ENCODE measurements at places on chromosomes 7 and 10. TPM values are rescaled to one million over a fixed set of nuclear protein-coding genes. Genes with fewer than 3 reads are reported as not detected.

DNA sequence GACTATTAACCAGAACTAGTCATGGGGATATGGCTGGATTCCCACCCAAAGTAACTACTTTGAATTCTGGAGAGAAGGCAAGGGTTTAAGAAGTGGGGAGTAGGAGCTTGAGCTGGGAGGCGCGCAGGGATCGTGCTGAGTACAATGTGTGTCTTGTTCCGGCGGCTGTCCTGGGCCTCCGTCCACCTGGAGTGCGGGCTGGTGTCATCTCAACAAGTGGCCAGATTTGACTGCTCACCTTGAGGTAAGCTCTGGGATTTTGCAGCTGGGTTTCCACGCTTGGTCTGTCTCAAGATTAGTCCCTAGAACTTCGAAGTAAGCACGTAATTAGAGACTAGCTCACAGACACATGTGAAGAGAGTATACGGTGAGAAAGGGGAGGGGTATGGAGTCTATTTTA is 49.4 kb downstream of the GLRX3 start:
- DNase-seq, result no peak

- no peak for DNase-seq
Observed at GRCh38 chr7:10724449-10724848, 249.2 kb upstream of the PHF14 start.

- no peak for DNase-seq
Observed at GRCh38 chr10:113052076-113052830, 102.2 kb downstream of the TCF7L2 start.

DNA sequence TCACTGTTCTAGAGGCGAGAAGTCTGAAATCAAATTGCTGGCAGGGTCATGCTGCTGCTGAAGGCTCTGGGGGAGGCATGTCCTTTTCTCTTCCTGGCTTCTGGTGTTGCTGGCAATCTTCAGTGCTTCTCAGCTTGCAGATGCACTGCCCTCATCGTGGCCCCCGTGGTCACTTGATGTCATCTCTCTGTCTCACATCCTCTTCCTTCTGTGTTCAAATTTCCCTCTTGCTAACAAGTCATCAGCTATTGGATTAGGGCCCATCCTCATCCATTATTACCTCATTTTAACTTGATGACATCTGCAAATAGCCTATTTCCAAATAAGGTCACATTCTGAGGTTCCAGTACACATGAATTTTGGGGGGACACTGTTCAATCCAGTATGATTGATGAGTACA is 36.6 kb upstream of the SRGN start:
- no peak for DNase-seq

- no peak for DNase-seq
Observed at GRCh38 chr10:92550924-92551323, 23.0 kb downstream of the IDE start.

- DNase-seq, result no peak
Observed at GRCh38 chr10:97081621-97082235, 104.0 kb downstream of the SLIT1 start.

DNA sequence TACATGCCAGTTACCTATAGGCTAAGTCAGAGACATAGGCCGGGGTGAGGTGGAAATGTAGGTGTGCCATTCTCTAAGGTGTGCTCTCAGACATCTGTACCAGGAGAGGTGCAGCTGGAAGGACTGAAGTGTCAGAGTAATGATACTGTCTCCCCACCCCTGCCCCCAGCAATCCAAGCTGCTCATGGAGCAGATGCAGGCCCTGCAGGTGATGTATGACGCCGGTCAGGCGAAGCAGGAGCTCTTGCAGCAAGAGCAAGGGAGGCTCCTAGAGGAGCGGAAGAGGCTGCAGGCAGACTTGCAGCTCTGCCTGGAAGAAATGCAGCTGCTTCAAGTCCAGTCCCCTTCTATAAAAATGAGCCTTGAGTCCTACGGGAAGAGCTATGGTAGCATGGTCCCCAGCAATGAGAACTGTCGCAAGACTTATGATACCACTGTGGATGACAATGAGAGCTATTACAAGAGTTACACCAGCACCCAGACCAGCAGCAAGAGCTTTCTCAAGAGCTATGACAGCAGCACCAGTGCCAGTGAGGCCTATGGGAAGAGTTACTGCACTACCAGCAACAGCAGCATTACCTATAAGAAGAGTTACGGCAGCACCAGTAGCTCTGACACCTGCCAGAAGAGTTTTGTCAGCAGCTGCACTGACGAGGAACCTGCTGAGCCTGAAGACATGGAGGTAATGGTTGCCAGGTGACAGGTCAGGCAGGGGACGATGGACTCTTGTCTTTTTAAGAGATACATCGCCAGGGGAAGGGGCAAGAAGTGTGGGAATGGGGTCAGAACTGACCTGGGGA is 18.4 kb upstream of the FLNC start:
- DNase-seq, result no peak

- no peak for DNase-seq
Observed at GRCh38 chr7:111763221-111763801, 201.0 kb upstream of the IMMP2L start.

GRCh38 chr7:155883491-155884224 is 71.4 kb upstream of the SHH start:
- no peak for DNase-seq

- no peak for DNase-seq
Observed at GRCh38 chr7:18356191-18356645, 139.3 kb upstream of the HDAC9 start.

GRCh38 chr7:123417580-123417979 is 116.8 kb downstream of the IQUB start:
- DNase-seq, result no peak

HOXA6 gene
- 20.5 TPM for total RNA-seq

DNA sequence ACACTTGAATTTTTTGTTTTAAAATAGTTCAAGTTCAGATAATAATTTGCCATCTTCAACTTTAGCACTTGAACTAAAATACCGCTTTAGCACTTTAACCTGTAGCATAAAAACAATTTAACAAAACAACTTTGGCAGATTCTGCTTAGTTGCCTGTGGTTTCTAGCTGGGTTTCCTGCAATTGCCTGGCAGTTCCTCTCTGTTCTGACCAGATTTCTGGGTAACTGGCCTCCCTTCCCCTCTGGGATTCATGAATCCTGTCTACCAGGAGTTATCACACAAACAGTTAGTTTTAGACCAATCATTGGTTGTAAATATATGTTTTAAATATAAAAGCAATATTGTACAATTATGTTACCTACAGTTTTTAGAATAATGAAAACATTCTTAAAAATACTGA is 89.8 kb upstream of the HDAC9 start:
- no peak for DNase-seq

- no peak for DNase-seq
Observed at GRCh38 chr10:35420044-35420443, 83.7 kb downstream of the CCNY start.

FOXI2 gene
- 0.17 TPM for total RNA-seq

TMEM254 gene
- 27.3 TPM for total RNA-seq

DNA sequence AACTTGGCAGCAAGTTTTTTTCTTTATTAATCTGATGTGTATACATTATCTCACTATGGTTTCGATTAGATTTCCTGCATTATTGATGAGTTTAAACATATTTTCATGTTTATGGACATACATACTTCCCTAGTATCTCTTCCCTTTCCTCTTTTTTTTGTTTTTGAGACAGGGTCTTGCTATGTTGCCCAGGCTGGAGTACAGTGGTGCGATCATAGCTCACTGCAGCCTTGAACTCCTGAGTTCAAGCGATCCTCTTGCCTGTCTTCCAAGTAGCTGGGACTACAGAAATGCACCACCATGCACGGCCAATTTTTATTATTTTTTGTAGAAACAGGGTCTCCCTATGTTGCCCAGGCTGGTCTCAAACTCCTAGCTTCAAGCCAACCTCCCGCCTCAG is 18.9 kb downstream of the BAZ1B start:
- no peak for DNase-seq

GRCh38 chr7:52088008-52088901 is 771.6 kb upstream of the COBL start:
- DNase-seq, result peak; percentile 54

DNA sequence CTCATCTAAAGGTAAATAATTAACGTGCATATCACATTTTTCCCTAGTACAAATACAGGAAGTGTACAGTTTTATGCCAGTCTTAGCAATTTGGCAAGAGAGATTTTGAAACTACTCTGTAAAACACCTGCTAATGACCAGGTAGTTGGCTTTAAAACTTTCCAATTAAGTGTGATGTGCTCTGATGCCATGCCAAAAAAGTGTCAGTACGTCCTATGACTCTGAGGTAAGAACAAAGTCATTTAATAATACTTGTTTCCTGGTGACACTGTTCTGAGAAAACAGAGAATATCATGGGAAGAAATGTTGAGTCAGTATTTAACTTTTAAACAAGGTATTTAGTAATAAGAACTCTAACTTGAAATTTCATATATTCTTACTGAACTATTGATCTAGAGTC is 9.6 kb downstream of the PDZD8 start:
- no peak for DNase-seq

SFTPA1 gene
- total RNA-seq, result not detected

DNA sequence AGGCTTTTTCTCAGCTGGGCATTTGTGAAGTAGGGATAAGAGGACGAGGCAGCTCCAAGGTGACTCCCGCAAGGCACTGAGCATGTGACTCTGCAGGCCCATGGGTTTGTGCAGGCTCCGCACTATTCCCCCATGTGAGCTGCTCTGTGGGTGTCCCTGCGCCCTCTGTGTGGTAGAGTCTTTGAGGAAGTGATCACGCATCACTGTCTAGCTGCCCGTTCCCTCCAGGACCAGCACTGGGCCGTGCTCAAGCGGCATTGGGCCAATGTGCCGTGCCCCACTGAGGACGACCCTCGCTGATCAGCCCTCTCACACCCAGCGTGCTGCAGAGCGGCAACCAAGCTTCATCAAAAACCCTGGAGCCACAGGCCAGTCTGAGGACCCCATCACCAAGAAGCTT is 7.5 kb downstream of the PRKAG2 start:
- DNase-seq, result no peak

- DNase-seq, result no peak
Observed at GRCh38 chr7:45624392-45624760, 50.2 kb downstream of the ADCY1 start.

GRCh38 chr7:1850976-1851571 is 181.0 kb downstream of the ELFN1 start:
- DNase-seq, result no peak

- no peak for DNase-seq
Observed at GRCh38 chr10:96794836-96795733, 37.0 kb upstream of the LCOR start.

DNA sequence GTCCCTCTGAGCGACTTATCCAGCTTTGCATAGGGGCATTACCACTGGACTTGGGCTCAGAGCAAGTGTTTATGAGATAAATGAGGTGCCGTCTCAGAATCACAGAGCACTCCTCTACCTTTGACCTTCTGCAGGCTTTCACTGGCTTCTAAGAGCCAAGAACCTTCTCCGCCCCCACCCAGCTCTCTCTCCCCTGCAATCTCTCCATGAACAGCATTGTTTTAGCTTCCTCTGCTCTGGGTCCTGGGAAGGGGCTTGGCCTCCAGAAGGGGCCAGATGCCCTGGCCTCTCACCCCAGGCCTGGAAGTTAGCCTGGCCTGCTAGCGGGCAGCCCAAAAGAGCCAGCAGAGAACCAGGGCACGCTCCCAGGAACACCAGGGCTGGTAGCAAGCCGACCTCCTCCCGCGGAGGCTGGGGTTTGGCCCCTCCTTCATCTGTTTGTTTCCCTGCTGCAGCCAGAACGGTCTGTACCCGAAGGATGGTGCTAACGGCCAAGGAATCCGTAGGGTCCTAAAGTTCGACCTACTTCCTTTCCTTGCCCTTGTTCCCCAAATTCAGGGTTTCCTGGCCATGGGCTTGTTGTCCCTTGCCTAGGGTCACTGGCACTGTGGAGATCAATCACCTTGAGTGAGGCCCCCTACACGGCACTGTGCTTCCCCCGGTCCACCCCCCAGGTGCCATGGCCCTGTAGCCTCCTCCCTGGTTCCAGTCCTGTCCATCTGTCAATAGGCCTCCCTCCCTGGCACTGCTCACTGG is 18.7 kb upstream of the DDIT4 start:
- no peak for DNase-seq

DNA sequence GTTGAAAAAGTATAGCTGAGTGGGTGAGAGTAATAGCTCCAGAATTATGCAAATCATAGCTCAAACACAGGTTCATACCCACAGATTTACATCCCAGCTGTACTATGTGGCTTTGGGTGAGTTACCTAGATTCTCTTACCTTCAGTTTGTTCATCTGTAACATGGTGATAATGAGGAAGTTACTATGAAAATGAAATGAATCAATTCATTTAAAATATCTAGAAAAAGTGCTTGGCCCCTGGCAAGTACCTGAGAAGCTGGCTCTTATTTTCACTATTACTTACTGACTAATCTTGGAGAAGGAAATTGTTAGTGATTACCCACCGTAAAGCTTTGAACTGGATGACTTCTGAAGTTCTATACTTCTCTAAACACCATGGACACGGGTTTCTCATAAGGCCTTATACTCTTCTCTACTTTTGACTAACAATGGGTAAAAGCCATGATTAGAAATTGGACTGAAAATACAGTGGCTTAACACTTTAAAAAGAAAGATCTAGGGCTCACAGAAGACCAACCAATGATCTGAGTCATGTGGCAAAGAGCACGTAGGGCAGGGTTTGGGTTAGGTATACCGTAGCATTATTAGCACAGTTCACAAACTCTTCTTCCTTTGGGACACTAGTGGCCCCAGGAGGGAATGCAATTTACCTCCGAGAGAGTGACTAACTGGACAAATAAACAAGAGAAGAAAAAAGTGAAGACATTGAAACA is 149.2 kb downstream of the PLPP4 start:
- DNase-seq, result no peak

DNA sequence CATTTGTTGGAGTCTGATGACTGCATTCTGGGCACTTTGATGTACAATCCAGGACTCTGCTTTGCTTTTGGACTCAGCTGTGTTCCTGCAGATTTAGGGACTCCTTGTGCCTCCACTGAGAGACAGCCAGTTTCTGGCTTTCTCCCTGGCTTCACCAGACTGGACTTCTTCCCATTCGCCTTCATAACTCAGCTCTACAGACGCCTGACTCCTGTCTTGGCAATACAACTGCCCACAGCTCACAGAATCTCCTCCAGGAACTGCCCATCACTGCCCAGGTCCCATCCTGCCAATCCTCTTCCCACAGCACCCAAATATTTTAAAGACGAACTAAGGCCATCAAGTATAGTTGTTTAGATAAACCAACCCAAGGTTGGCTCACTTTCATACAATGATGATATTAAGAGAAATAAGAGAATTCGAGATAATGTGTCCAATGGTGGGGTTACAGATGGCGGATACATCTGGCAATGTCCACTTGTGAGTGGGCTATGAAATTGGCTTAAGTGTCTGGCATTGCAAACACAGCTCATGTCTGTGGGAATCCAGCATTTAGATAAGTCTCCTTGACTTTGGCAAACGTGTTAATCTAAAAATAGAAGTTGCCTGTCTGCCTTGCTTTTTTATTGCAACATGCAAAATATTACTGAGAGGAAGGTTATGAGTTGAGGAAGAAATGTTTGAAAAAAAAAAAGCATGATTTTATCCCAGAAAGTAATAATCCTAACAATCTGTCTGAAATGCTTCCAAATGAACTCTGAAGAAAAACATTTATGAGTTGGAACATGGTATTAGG is 95.1 kb downstream of the ITGA8 start:
- DNase-seq, result peak; percentile 15

DNA sequence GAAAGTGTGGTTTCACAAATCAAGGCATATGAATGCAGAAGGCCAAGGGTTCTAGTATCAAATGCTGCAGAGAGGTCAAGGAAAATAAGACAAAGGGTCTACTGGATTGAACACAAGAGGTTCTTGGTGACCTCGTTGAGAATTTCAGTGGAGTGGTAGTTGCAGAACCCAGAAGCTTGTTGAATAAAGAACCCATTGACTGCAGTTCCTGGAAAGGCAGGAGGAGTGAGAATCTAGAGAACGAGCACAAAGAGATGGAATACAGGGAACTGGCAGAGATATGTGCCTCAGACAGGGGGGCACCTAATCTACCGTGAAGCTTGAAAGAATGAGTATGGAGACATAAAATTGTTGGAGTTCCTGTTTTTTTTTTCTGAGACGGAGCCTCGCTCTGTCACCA is 3.5 kb upstream of the SEPTIN7 start:
- DNase-seq, result no peak
